ENCODE measurements at places on chromosomes 12 and 14.

GRCh38 chr12:22598763-22599161 is 26.2 kb upstream of the ETNK1 start:
- peak; percentile 12 for DNase-seq

- no peak for DNase-seq
These were observed 44.2 kb downstream of the ARID2 start for GRCh38 chr12:45773747-45774146.

- no peak for DNase-seq
These were observed 27.8 kb downstream of the TOGARAM1 start for GRCh38 chr14:44989497-44990440.

DNA sequence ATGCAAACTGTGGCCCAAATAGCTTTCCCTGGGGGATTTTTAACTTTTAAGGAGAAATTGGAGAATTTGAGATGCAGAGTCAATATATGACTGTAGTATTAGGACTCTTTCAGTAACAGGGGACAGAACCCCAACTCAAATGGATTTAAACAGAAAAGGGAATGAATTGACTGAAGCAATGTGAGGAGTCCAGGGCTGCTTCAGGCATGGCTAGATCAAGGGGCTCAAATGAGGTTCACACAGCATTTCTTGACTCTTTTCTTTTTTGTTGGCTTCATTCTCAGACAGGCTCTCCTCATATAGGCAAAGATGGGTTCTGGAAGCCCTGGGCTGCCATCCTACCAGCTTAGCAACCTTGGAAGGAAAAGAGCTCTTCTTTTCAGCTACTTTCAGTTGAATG is 13.6 kb downstream of the HNF1A start:
- DNase-seq: no peak

DNA sequence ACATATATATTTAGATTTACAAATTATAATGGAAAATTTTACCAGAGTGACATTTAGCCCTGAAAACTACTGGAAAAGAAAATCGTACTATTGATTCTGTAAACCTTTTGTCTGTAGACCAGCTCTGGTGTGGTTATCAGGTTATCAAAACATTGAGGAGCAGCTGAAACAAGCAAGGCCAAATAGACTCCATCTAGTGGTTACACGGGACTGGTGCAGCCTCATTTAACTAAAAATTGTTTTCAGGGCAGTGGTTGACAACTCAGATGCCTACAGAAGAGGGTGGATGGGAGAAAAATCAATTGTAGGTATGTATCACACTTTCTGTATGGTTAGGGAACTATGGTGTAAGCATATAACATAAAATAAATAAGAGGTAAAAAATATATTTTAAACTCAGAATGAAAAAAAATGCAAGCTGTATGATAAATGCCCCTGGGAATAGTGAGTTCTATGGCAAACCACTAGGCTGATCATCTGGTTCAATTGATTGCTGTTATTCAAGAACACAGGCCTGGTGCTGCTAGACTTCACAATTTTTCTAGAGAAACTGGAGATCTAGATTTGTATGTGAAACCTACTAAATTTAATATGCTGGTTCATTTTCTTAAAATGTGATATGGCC is 51.2 kb downstream of the ACSS3 start:
- DNase-seq: peak; percentile 65

GRCh38 chr14:59022144-59022543 is 166.3 kb upstream of the DAAM1 start:
- DNase-seq: peak; percentile 11

GRCh38 chr12:131356485-131357184 is 354.3 kb upstream of the SFSWAP start:
- DNase-seq: no peak

DNA sequence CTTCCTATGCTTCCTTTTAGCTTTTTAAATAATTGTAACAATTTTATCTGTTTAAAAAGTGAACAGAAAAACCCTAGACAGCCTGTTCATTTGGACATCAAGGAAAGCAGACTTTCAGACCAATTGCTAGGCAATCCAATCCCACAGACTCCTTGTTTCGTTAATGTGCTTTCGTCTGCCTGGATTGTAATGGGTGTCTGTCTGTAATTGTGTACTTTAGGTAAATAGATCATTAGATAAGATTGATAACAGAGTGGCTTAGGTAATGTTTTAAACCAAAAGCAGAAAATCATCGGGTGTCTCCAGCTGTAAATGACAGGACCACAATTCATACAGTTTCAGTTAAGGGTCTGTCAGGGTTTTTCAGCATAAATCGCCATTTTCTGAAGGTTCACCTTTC is 19.6 kb downstream of the CCDC60 start:
- no peak for DNase-seq

- DNase-seq: no peak
These were observed 60.1 kb upstream of the ACSS3 start for GRCh38 chr12:81017792-81018191.

Measured in HT-29 (cell line).